ENCODE measurements at places on chromosomes 13 and 19. TPM values are rescaled to one million over a fixed set of nuclear protein-coding genes. Genes with fewer than 3 reads are reported as not detected.

GRCh38 chr19:48578891-48579290 is 26.9 kb downstream of the SULT2B1 start:
- no peak for DNase-seq

Gene SLC7A9
- not detected for total RNA-seq

Gene NR2F6
- 121 TPM for total RNA-seq

- no peak for DNase-seq
Measured at GRCh38 chr13:112042496-112042895, 24.5 kb upstream of the SOX1 start.

GRCh38 chr13:101018720-101019119 is 344.1 kb upstream of the TMTC4 start:
- DNase-seq, result peak; percentile 73

- DNase-seq, result no peak
Measured at GRCh38 chr13:100946588-100946987, 272.0 kb upstream of the TMTC4 start.

GRCh38 chr19:41330481-41330880 is 20.5 kb downstream of the CCDC97 start:
- DNase-seq, result no peak

- no peak for DNase-seq
Measured at GRCh38 chr13:110266983-110267382, 40.0 kb downstream of the COL4A1 start.

Gene ZNF223
- 3.2 TPM for total RNA-seq

Gene TMEM86B
- total RNA-seq, result 0.47 TPM

Gene BRME1
- total RNA-seq, result 12.7 TPM

GRCh38 chr19:46369817-46370216 is 22.9 kb downstream of the PPP5C start:
- no peak for DNase-seq

DNA sequence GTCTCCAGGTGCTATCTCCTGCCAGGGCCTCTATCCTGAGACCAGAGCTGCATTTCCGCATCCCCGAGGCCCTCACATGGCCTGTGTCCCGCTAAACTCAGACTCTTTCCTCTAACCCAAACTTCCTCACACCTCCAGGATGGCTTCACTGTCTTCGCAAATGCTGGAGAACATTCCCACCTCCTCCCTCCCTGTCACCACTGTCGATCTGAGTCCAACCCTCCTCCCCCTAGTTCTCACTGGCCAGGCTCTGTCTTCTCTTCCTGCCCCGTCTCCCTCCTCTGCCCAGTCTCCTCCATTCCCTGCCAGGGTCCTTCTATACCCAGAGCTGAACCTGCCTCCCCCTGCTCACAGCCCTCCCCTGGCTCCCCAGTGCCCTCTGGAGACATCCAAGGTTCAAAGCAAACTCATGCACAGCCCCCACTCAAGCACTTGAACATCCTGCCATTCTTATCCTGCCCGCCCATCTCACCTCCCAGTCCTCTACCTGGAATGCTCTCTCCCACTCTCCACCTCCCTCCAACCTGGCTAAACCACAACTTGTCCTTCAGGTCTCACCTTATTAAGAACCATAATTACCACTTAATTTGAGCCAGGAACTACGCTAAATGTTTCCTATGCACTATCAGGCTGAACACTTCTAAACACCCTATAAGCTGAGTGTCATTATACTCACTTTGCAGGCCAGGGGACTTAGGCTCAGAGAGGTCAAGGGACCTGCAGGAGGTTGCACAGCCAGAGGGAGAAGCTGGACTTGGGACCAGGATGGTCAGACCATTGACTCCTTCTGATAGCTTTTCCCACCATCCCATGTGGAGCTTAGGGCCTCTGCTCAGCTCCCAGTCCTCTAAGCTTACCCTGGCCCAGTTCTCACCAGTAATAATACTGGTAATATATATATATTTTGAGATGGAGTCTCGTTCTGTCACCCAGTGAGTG is 961 bp upstream of the VSIG10L start:
- DNase-seq, result no peak

- DNase-seq, result peak; percentile 30
Measured at GRCh38 chr13:25249001-25249543, 38.2 kb downstream of the MTMR6 start.

DNA sequence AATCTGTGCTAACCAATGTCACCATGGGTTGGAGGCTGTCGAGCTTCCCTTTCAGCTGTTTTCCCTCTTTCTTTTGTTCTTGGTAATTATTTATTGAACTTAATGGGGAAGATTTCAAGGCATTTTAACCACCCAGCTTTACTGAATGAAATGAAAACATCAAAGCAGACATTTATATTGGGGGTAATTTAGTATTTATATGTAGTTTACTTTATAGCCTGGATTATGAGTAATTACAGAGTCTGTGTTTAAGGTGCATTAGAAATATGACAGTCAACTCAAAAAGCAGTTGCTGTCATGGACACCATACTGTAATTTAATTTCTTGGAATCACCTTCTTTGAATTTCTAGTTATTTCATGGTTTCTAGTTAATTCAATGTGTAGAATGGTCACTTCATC is 42.0 kb downstream of the TNFRSF19 start:
- DNase-seq, result no peak

- no peak for DNase-seq
Measured at GRCh38 chr13:92989301-92989700, 237.3 kb upstream of the GPC6 start.

DNA sequence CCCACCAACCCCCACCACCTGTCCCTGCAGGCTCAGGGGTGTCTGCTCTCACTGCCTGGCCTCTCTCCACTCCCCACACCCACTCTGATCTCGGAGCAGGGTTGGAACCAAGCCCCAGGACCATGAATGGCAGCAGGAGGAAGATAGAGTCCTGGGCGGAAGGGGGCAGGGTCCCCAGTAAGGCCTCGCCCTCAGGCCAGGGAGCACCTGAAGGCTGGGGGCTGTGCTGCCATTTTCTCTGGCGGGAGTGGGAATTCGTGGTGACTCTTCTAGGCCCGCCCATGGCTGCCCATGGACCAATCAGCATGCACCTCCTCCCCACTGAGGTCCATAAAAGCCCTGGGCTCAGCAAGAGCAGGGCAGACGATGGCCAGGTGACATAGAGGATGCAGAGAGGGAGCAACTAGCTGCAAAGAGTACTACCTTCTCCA is 25.0 kb downstream of the KBTBD6 start:
- DNase-seq, result no peak

- DNase-seq, result no peak
Measured at GRCh38 chr19:46376241-46377153, 29.6 kb downstream of the PPP5C start.

DNA sequence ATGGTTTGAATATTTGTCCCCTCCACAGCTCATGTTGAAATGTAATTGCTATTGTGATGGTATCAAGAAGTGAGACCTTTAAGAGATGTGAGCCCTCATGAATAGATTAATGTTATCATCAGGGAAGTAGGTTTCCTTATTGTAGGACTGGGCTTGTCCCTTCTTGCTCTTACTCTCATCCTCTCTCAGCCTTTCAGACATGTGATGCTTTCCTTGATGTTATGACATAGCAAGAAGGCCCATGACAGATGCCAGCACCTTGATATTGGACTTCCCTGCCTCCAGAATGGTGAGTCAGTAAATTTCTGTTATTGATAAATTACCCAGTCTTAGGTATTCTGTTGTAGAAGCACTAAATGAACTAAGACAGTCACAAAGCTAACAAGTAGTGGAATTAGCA is 5.7 kb upstream of the ZMYM2 start:
- DNase-seq, result no peak

DNA sequence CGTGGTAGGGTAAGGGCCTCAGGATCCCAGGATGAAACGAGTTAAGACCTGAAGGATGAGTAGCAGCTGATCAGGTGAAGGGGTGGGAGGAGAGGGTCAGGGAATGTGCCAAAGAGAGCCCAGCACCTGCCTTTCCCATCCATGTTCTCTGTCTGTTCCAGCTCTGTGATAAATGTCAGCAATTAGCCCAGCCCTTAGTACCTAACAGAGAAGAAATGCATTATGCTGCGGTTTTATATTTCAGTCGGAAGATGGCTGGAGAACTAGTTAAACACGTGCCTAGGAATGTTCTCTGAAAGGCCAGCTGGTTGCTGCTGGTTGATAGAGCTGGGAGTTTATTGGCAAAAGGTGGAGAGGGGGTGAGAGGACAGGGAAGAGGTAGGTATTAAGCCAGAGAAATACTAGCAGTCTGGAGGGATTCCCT is 268.2 kb downstream of the SHISA2 start:
- no peak for DNase-seq

Gene CDX2
- total RNA-seq, result not detected

GRCh38 chr13:78852709-78853108 is 193.8 kb upstream of the OBI1 start:
- no peak for DNase-seq

DNA sequence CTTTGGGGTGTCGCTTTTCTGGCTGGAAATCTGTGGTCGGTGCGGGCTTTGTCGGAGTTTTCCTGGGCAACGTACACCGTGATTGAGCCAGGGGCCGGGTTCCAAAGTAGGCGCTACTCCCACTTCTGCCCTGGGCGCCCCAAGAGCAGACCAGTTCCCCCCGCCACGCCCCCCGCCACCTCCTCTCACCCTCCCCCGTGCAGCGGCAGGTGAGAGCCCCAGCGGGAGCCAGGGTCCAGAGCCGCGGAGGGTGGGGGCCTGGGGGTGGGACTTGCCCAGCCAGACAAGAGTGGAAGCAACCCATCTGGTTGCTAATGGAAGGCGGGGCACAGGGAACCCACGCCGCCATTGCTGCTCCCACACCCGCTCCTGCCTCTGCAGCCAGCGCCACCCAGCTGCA is 2195.9 kb downstream of the PCDH9 start:
- no peak for DNase-seq

DNA sequence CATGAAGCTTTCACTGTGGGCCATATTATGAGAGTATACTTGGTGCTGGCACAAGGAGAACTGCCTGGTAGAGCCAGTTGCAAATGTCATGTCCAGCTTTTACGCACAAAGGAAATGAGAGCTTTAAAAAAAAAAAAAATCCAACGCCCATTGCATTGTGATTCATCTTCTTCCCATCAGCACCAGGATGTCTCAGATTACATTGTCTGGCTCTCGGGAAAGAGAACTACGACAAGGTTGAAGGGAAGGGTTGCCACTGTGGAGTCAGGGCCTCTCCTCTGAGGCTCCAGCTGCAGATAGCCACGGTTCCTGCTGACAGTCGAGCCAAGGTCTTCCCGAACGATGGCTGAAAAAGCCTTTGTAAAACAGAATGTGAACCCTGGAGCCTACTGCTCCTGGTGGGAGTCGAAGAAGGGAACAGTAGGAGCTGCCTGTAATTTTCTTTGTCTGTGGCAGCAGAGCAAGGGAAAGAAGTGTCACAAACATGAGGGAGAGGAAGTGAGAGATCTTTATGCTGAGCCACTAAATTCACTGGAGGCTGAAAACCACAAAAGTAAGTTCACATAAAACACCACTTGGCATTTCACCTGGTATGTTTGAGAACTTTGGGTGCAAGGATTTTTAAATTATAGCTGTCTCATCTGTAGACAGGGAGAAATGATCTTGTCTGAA is 704.7 kb downstream of the DIAPH3 start:
- DNase-seq, result no peak

Gene TEX29
- not detected for total RNA-seq

DNA sequence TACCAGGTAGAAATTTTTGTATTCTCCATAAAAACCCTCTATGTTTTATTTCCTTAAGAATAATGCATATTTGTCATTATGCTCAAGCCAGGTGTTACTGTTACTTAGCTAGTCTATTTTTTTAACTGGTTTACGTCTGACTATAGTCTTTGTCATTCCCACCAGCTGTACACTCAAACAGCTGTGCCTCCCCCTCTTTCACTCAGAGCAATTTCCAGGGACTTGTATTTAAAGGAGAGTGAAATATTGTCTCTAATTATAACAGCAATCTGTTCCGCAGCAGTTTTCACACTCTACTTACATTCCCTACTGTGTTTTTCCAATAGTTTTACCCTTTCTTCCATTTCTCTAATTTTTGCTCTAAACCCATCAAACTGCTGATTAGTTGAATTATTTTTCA is 813.6 kb upstream of the MIR17HG start:
- DNase-seq, result no peak

GRCh38 chr19:49555600-49556411 is 24.6 kb downstream of the NOSIP start:
- no peak for DNase-seq

Gene MBD3L2B
- total RNA-seq, result not detected

Gene MYH14
- total RNA-seq, result 19.6 TPM

DNA sequence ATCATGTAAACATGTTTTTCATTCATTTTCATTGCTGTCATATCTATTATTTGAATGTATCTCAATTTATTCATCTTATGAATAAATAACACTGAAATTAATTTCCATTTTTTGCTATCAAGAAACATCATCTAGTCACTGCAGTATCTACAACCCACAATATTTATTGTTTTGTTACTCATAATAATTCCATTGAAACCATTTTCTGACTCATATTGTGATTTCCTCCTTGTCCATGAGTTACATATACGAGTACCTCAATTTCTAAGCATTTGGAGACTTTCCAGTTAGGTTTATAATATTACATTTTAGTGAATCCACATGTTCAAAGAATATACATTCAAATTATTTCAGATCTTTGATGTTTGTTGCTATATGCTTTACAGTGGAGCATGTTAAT is 1524.0 kb downstream of the SLITRK1 start:
- no peak for DNase-seq

GRCh38 chr19:56566904-56567273 is 379 bp upstream of the ZNF470 start:
- DNase-seq, result no peak

GRCh38 chr13:101398920-101399319 is 17.4 kb downstream of the NALCN start:
- no peak for DNase-seq

Gene TPTE2
- not detected for total RNA-seq

DNA sequence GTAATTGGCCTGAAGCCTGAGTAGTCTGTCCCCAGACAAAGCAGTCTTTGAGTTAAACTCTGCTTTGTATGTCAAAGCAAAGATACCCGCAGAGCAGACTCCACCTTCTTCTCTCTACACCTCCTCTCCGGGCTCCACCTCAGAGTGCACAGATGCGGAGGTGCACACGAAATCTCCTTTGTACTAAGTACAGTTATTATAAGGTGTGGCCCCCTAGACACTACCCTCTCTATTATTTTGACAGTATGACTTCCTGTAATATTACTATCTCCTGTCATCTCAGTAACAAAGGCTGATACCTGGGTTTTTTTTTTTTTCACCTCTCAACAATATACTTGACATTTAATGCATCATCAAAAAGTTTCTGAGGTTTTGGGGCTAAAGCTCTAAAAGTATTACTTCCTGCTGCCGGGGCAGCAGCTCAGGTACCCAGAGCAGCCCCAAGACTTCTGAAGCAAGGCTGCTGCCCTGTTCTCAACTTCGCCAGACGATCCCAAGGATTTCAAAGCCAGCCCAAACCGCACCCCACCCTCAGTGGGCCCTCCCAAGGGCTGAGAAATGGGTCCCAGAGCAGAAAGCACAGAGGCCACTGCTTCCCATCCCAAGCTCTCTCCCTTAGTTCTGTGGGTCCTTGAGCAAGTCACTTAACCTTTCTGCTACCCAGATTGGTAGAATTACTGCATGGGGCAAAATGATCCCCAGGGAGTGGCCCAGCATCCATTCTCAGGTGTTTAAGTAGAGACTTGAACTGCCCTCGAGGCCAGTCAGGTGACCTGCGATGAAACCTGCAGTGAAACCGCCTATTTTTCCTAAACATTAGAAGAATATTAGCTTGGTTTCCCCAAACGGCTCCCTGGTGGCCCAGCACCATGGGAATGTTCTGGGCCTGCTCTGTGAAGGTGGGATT is 180.6 kb downstream of the FOXO1 start:
- no peak for DNase-seq
